Iris pigment epithelial cell (primary cell): ENCODE measurements at places on chromosomes 4 and X.

DNA sequence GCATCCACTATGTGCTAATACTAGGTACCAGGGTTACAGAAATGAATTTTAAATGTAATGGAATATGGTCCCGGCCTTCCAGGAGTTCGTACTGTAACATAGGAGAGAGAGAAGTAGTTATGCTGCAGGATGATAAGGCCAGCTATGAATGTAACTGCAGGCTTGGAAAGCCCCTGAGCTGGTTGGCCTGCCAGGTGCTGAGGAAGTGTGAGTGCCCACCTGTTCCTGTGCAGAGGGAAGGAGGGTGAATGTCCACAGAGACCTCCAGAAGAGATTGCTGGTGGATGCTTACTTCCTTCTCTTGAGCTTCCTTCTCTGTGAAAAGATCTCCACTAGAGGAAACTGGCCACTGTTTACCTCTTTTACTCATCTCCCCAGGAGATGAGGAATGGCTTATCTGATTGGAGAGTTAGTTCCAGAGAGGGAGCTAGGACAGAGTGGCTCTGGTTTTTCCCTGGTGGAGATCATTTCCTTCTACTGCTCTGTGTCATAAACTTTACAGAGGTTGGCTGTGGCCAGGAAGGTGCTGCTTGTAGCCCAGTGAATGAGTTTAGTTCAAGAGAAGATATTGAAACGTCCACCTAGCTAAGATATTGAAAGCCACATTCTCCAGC lies 114.0 kb upstream of the LNX1 start:
- no peak for DNase-seq

DNA sequence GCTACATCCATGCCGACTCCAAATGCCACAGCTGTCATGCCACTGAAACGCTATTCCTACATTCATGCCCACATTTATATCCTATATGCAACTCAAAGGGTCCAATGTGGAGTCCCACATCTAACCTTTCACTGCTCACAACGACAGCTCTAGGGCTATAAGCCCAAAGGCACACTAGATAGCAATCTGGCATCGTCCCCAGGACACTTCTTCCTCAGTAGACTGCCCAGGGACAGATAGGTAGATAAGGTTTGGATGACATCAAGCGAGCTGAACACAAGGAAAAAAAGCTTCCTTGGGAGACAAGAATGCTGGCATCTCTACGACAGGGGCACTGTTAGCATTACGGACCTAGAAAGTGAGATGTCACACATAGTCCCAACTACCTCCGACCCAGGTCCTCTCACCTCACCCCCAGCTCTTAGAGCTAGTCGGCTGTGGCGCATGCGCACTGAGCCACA lies 685 bp downstream of the RAB9B start:
- DNase-seq: no peak

DNA sequence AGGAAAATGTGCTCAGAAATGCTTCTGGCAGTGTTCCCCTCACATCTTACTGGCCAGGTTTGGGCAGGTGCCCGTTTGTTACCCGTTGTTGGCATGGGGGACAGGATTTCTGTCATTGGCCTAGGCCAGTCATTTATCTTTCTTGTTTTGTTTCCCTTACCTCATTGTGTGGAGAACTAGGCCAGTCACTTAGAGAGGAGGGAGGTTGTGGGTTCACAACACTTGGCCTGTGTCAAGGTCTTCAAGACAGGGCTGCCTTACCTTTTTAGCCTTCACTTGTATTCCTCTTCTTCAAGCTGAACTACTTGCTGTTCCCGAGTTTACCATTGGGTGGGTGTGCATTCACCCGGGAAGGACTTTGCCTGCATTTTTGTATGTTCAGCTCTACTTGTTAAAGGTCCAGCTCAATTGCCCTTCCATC lies 17.7 kb downstream of the SNX25 start:
- no peak for DNase-seq

DNA sequence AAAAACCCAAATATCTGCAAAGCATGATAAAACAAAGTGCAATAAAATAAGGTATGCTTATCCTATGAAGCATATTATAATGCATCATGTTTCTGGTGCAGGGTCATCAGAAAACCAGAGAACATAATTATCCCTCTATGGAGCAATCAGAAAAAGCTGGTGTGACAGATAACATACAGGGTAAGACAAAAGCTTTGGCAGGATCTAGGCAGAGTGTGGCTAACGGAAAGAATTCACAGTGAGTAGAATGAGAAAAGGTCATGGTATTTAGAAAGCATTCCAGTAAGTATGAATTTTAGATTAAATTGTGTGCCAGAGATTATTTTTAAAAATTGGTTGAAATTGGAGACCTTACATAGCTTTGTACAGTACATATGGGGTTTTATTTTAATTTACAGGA lies 29.0 kb upstream of the UGT2B4 start:
- DNase-seq: peak; percentile 3
